Hindlimb muscle (tissue), 1 donor: ENCODE measurements at places on chromosomes 11 and 22. TPM values are rescaled to one million over a fixed set of nuclear protein-coding genes. Genes with fewer than 3 reads are reported as not detected.

Gene SHISAL1
- 14.9 TPM for polyA plus RNA-seq

Gene ANGPTL5
- not detected for polyA plus RNA-seq

GRCh38 chr11:126328938-126329643, 25.2 kb downstream of the DCPS start:
- no peak for DNase-seq

DNA sequence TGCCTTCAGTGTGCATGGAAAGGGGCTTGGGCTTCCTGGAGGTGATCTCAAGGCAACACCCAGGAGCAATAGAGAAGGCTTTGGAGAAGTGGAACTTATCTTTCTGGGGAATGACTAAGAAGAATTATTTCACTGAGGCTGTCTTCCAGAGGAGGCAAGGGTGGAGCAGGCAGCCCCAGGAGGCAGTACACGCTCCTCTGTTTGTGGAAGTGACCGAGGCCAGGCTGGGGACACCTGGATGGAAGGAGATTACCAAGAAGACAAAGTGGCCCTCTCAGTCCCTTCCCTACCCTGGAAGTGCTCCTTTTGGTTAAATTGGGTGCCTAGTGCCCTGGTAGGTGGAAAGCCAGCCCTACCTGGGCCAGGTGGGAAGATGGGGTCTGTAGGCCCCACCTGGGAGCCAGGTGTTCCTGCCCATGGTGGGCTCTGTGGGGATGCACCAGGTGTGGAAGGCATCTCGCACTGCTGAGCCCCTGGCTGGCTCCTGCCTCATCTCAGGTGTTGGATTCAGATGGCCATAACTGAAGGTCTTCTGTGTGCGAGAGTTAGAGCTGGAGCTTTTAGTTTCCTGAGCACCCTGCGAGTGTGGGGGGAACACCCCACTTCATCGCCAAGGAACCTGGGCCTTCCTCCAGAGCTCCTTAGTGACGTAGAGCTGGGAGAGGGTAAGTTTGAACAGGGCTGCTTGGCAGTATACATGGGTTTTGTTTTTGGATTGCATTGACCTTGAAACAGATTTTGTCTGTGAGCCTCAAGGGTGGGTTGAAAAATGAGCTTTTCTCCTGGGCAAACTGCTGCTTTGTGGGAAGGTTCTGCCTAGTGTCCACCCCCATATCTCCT, 46.1 kb downstream of the MICAL2 start:
- DNase-seq = no peak

Gene C1QTNF6
- polyA plus RNA-seq = 17.7 TPM
